ENCODE measurements at places on chromosomes 12 and 14.

DNA sequence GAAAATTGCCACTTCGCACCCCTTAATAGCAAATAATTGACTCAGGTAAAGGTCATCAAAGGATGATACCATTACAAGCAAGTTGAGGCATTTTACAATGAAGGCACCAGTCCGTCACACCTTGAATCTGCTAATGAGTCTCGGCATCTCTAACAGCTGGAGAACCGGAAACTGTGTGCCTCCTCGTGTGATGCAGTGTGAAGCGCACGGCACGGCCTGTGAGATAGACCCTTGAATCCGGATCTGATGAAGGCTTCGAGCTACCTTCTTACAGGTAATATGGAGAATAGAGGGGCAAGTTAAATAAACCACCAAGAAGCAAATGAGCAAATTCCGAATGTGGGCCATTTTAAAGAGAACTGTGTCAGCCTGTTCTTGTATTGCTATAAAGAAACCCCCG is 19.8 kb upstream of the TUBA1A start:
- no peak for DNase-seq

DNA sequence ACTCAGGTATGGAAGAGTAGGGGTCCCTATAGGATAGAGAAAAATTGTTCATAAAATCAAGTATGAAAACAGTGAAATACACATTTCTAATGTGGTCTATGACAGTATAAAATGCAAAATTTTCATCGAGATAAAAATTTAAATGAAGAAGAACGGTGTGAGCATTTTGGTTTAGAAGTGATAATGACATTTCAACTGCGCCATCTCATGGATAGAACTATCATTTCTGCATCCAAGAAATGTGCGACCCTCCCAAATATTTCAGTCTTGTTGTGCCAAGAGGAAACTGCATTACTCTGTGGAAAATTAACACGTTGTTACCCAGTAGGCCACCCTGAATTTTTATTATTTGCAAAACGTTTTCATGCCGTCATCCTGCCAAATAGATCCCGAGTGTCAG is 108.8 kb downstream of the CRACR2A start:
- DNase-seq: no peak

DNA sequence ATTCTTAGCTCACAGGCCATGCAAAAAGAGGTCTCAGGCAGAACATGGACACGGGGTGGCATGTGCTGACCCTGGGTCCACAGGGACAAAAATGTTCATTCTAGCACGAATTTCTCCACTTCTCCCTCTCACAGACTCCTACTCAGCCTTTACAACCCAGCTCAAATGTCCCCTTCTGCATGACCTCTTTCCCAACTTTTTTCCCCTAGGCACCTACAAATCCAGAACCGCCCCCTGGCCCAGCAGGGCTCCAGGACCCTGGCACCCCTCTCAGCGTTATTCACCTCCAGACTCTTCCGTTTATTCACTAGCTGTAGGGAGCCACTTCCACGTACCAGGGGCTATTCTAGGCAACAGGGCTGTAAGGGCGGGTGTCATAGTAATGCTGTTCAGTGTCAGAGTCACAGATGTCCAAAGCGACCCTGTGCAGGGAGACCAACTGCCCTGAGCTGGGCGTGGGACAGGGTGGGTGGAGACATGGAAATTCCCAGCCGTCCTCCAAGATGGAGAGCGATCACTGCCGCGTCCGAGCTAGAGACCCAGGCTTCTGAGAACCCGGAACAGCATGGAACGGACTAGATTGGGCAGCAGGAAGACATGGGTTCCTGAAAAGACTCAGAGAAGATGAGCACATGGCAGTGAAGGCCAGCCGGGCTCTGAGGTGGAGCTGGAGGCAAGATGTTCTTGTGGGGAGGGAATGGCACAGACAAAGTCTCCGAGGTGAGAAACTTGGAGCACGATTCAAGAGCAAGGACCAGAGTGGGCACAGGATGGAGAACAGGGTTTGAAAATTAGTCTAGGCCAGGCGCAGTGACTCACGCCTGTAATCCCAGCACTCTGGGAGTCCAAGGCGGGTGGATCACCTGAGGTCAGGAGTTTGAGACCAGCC is 274.9 kb upstream of the RTL1 start:
- no peak for DNase-seq

GRCh38 chr14:64931123-64931522 is 11.4 kb downstream of the GPX2 start:
- no peak for DNase-seq

DNA sequence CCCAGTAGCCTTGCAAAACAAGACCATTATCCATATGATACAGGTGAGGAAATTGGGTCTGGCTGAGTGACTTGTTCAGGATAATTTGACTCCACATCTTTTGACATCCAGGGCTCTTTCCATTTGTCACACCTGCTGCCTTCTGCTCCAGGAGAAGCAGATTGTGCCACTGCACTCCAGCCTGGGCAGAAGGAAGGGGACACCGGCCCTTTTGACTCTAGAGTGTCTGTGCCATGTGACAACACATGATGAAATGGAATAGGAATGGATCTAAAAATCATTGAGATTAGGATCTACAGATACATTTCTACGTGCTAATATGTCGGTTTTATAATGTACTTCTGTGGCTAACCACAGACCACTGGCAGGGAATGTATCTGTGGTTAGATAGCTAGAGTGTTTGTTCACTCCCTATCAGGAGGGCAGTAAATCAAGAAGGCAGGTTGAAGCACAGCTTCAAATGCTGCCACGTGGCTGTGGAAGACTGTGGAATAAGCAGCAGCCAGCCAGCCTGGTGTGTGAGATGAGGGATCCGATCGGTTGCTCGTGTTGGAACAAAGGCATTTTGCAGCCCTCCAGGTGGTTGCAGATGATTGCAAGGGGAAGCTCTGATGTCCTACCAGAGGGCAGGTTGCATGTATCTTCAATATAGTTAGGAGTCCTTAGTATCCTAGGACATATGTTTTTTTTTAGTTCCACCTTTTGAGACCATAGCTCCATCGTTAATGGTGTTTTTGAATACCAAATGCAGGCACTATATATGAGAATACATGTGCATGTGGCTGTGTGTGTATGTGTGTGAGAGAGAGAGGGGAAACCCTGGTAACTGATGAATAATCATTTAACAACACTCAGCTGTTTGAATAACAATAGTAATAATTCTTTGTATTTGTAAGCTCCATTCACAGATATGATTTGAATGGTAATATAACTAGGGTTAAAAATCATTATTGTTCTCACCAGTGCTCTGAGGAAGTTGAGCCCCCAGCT is 28.6 kb downstream of the EML1 start:
- DNase-seq: no peak

- no peak for DNase-seq
These were observed 44.7 kb upstream of the CHST11 start for GRCh38 chr12:104411826-104412641.

DNA sequence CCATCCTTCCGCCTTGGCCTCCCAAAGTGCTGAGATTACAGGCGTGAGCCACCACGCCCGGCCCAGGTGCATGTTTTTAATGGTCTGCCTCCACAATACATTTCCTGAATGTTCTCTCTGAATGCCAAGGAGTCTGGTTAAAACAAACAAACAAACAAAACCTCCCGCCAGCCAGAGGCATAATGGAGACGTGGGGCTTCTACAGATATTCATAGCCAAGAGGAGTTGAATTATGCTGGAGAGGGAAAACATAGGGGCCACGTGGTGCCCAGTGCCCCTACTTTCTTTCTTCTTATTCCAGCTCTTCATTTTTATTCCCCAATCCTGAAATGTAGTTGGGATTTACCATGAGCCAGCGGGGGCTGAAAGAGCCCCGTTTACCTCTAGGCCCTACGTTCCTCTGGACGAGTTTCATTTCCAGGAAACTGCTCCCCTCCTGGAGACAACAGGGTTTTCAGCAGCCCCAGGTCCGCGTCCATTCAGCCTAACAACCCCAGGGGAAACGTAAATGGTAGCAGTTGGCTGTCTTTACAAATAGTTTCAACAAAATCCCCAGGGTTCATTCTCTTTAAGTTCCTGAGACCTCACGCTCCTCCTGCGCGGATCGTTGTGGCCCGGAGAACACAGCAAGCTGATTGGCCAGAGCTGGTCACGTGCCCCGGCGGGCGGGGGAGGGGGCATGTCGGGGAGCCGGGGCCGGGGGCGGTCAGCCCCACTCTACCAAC is 108.5 kb upstream of the ESRRB start:
- no peak for DNase-seq

DNA sequence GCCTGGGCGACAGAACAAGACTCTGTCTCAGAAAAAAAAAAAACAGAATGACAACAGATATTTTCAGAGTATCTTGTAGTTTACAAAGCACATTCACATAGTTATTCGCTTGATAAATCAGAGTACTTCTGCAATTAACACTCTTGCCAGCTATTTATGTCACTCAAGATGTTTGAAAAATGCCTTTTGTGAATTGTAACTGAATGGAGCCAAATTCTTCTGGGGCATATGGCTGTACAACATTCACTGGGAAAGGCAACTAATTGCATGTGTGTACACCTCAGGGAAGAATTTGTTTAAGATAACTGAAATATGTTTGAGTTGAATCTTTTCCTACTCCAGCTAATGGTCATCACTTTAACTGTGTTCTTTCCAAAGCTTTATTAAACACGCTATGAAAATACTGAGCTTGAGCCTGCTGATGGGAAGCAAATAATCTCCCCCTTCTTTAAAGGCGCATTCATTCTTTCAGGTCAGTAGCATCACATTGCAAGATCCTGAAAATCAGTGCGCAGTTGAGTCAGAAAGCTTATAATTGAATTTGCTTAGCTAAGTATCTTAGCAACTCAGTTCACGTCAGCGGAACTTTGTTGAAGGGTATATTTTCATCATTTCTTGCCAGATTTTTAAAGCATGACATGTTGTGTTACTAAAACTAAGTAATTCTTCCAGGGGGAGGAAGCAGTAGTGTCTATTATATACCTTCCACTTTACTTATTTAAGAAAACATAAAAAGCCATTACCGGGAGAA is 66.6 kb downstream of the SINHCAF start:
- no peak for DNase-seq

GRCh38 chr14:94176808-94177207 is 2.7 kb downstream of the PPP4R4 start:
- no peak for DNase-seq

Data from stimulated activated CD4-positive, alpha-beta T cell treated with anti-CD3 and anti-CD28 coated beads, Interleukin-1b, Interleukin-23, amount 100 ng/mL, for 1 hour (primary cell).